ENCODE measurements at places on chromosomes 5 and 9. TPM values are rescaled to one million over a fixed set of nuclear protein-coding genes. Genes with fewer than 3 reads are reported as not detected.

DNA sequence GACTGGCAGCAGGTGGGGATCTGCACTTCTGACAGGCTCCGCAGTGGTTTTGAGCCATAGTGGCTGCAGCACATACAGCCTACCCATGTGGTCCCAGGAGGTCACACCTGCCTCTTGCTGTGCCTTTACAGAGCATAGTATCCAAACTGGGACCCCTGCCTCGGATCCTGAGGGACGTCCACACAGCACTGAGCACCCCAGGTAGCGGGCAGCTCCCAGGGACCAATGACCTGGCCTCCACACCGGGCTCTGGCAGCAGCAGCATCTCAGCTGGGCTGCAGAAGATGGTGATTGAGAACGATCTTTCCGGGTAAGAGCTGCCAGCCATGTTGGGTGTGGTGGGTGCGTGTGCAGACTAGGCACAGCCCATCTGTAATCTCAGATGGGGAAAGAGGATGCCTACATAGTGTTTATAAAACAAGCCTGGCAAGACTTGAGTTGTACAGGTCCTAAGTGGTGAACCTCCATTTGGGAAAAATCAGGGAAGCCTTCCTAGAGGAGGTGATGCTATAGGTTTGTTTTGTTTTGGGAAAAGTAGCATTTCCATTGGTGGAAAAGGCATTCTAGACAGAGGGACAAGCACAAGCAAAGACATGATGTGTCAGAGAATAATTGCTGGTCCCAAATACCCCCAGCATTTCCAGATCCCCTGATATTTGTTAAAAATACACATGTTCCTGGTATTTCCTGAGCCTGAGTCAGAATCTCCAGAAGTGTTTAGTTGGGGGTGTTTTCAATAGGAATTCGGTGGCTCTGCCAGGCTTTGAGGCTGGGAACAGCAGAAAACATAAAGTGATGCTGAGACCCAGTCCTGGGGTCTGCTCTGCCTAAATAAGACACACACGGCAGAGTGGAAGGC, 119.2 kb downstream of the DAB2IP start:
- H3K27ac ChIP-seq, result no peak overlapping the region
- DNase-seq, result no peak
- no peaks in the 10 kb centered on the region for H3K36me3 ChIP-seq
- H3K27me3 ChIP-seq, result peaks cover 2% of the 10 kb centered on the region
- no peak overlapping the region for H3K4me3 ChIP-seq
- no peaks in the 10 kb centered on the region for H3K4me1 ChIP-seq

GRCh38 chr5:167814828-167815227, 476.6 kb upstream of the WWC1 start:
- H3K27me3 ChIP-seq, result peaks cover 3% of the 10 kb centered on the region
- DNase-seq, result no peak
- no peak overlapping the region for H3K27ac ChIP-seq

DNA sequence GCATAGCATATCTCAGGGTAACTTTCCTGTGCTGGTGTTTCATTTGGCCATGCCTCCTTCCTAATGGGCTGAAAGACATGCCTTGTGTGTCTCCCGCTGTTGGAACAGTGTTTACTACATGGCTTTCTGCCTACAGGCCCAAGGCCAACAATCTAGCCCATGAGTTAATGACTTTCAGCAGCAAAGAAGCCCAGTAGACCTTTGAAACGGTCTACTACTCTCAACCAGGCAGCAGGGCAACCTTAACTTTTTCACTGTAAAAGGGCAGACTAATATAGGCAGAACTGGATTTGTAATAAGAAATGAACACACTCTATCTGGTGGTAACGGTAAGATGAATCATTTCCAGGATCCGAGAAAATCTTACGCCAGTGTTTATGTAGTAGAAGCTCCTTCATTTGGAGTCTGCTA, 21.0 kb downstream of the C5orf15 start:
- DNase-seq, result no peak
- H3K27me3 ChIP-seq, result no peaks in the 10 kb centered on the region
- no peaks in the 10 kb centered on the region for H3K36me3 ChIP-seq
- no peaks in the 10 kb centered on the region for H3K4me1 ChIP-seq
- H3K4me3 ChIP-seq, result no peak overlapping the region

Gene LECT2
- total RNA-seq, result not detected

- H3K4me1 ChIP-seq, result no peaks in the 10 kb centered on the region
- no peak overlapping the region for H3K4me3 ChIP-seq
- H3K27me3 ChIP-seq, result peaks cover 2% of the 10 kb centered on the region
- no peaks in the 10 kb centered on the region for H3K36me3 ChIP-seq
- no peak overlapping the region for H3K27ac ChIP-seq
Observed at GRCh38 chr5:136202469-136203205, 9.7 kb upstream of the SMIM32 start.

GRCh38 chr5:168585119-168585856, 6.1 kb upstream of the PANK3 start:
- H3K4me3 ChIP-seq, result no peak overlapping the region
- peak; percentile 56 for DNase-seq
- no peaks in the 10 kb centered on the region for H3K27me3 ChIP-seq
- peaks cover 27% of the 10 kb centered on the region for H3K4me1 ChIP-seq

DNA sequence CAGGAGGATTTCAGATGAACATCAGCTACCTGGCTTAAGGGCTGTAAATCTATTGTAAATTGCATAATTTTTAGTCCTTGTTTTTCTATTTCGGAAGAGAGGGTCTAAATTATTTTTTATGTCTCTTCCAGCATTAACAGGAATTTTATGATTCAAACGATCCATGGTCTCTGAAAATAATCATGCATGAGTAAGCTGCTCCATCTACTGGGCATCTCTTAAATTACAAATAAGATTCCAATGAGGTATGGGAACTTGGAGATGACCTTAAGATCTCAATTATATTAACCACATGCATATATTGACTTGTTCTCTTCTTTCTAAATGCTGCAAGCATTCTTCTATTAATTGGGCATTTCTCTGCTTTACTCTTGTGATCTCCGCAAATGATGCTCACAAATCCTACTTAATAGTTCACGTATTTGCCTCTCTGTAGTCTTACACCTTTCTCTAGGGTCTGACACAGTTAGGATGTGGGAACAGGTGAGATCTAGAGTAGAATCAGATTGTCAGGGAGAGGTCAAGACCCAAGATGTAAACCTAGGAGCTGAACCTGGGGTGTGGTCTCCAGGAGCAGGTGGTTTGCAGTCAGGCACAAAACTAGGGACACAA, 86.9 kb downstream of the NUDT12 start:
- H3K36me3 ChIP-seq, result no peaks in the 10 kb centered on the region
- no peak for DNase-seq
- H3K4me3 ChIP-seq, result no peak overlapping the region
- no peak overlapping the region for H3K27ac ChIP-seq
- H3K4me1 ChIP-seq, result no peaks in the 10 kb centered on the region
- H3K27me3 ChIP-seq, result no peaks in the 10 kb centered on the region

GRCh38 chr9:70802758-70803436, 318.5 kb downstream of the TRPM3 start:
- no peaks in the 10 kb centered on the region for H3K27me3 ChIP-seq
- no peak overlapping the region for H3K27ac ChIP-seq
- no peaks in the 10 kb centered on the region for H3K4me1 ChIP-seq

- no peak for DNase-seq
- H3K4me1 ChIP-seq, result no peaks in the 10 kb centered on the region
Observed at GRCh38 chr5:144032375-144032774, 138.1 kb downstream of the YIPF5 start.

- H3K36me3 ChIP-seq, result no peaks in the 10 kb centered on the region
- no peak overlapping the region for H3K27ac ChIP-seq
- DNase-seq, result no peak
- no peak overlapping the region for H3K4me3 ChIP-seq
Observed at GRCh38 chr5:43421450-43422133, 9.4 kb upstream of the CCL28 start.

DNA sequence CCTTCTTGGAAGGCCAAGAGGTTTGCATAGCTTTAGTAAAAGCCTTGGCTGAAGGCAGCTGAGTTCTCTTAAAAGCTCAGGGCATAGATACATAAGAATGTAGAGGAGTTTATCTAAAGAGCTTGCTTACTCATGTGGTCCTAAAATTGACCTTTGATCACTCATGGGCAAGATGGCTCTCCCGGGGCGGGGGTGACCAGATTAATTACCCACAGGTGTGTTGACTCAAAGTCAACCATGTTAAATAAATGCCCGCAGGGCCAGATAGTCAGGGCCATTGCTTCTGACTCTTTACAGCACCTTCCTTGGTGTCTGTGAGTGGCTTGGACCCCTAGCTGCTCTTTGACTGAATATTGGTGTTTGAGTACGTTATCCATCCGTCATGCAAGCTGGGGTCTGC, 33.1 kb upstream of the GHR start:
- H3K36me3 ChIP-seq, result no peaks in the 10 kb centered on the region
- no peaks in the 10 kb centered on the region for H3K4me1 ChIP-seq
- H3K27me3 ChIP-seq, result no peaks in the 10 kb centered on the region
- H3K27ac ChIP-seq, result no peak overlapping the region
- no peak overlapping the region for H3K4me3 ChIP-seq
- no peak for DNase-seq

DNA sequence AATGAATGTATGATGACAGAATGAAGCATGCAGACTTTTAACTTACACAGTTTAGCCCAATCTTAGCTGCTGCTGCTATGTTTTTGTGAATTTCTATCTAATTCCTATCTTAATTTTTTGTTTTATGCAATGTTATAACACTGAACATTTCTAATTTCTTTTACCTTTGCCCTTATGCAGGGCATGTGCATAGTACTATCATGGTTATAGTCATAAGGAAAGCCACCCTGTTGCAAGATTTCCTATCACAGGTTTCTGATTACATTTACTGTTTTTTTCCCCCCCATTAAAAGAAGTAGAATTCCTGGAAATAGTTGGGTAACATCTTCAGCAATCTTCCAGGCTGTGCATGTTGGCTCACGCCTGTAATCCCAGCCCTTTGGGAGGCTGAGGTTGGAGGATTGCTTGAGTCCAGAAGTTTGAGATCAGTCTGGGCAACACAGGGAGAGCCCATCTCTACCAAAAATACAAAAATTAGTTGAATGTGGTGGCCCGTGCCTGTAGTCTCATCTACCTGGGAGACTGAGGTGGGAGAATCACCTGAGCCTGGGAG, 164.4 kb downstream of the KDM4C start:
- H3K27me3 ChIP-seq, result no peaks in the 10 kb centered on the region
- H3K36me3 ChIP-seq, result no peaks in the 10 kb centered on the region
- no peak overlapping the region for H3K4me3 ChIP-seq
- no peak for DNase-seq

All from GM12878 (cell line).